LNCaP clone FGC (cell line): ENCODE measurements at places on chromosomes 16 and 17.
A peak's percentile ranks its signal among the peaks of the same experiment; 100 is the strongest.

DNA sequence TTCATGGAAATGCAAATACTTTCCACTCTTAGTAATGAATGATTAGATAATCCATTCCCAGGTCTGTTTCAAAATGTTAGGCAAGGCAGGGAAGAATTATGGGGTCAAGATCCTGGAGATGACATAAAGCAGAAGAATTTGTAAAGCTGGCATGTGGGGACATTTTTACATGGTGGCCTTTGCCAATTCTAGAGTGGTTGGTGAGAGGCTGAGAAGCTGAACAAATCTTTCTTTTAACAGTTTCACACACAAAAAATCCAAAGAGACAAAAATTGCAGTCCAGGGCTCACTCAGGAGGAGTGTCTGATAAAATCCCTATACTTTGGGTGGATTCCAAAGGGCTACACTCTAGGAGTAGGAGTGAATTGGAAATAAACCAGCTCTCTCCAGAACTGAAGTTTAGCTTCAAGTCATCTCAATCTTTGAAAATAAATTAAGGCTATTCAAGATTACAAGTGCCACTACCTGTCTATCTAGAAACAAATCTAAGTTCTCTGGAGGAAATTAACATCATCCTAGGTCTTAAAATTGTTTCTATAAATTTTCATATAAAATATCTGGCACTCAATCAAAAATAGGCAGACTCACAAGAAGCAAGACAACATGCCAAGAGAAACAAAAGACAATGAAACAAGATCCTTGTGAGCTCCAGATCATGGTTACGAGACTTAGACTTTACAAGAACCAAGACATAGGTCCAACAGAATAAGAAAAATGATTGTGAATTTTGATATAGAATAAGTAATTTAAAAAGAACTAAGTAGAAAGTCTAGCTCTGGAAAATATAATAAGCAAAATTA lies 113.0 kb upstream of the AXIN2 start:
- DNase-seq, result peak; percentile 78

GRCh38 chr17:82874011-82874835 lies 34.4 kb upstream of the ZNF750 start:
- peak; percentile 50 for DNase-seq

GRCh38 chr17:56881685-56882295 lies 32.1 kb downstream of the TRIM25 start:
- no peak for DNase-seq

DNA sequence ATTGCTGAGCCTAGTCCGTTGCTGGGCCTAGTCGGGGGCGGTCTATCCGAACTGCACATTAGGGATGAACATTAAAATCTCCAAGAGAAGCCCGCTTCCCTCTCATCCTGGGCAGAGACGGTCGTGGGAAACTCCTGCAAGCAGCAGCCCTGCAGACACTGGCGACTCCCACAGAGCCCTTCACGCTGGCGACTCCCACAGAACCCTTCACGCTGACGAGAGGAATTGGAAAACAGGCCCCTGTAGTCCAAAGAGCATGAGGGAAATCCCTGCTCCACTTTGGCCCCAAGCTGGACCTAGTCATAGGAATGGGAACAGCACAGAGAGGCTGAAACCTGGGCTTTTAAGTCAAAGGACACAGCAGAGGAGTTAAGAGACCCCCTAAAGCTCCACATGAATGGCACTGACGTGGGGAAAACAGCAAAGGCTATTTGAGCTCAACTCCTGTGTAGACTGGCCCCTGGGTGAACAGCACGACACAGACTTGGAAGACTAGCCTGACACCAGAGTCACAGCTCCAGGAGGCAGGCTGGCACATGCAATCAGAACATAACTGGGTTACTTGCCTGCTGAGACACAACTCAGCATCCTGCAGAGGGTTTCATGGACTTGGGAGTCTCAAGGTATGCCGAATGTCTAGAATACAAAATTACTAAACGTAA lies 42.2 kb downstream of the WDR45B start:
- DNase-seq, result no peak

DNA sequence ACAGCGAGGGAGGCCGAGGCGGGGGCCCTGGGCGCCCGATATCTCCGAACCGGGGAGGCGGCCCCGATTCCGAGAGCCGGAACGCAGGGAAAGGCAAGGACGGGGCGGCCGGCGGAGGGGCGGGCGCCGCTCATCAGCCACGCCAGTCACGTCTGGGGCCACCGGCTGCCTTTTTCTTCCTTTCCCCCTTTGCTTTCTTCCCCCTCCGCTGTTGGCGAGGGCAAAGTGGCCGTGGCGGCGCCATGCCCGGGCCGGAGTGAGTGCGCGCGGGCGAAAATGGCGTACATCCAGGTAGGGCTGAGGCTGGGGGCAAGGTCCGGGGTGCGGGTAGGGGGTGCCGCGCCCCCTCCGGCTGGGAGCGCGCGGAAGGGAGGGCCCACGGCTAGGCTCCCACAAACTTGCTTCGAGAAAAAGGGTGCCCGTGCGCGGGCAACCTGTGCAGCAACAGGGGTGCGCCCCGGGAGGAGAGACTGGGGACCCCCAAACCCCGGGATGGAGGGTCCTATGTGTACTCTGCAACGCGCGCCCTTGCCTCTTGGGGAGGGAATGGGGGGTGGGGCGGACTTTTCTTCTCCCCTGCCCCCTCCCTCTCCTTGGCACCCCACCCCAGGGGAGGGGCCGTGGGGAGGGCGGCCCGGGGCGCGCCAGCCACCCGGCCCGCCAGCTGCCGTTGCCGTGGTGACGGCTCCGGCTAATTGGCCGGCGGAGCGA lies 486 bp downstream of the SYT17 start:
- DNase-seq, result no peak

DNA sequence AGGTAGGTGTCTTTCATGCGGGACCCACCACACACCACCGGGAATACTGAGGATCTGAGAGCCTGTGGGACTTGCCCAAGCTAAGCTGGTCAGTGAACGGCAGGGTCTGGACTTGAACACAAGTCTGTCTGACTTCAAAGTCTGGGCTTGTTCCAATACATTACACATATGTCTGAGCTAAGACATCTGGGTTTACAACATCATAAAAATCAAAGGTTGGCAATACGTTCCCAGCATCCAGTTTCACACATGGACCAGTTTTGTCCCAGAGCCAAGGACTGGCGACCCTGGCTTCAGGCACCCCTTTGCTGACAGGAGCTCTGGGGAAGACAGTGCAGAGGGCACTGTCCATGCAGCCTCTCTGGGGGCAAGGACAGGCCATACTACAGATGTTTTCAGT lies 27.9 kb upstream of the AXIN2 start:
- peak; percentile 33 for DNase-seq

DNA sequence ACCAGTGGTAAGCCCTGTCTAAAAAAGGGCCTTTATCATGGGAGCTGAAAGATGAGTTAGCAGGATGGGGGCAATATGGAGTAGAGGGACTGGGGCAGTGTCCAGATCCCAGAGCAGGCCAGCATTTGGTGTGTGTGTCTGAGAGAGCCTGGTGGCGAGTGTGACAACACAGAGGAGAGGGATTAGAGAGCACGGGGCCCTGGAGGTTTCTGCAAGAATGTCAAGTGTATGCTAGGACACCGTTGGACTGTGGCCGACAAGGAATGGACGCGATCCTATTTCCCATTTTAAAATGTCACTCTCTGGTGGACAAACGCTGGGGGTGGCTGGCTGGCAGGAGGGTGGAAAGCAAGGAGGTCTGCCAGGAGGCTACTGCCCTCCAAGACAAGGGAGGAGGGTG lies 12.4 kb downstream of the TAC4 start:
- DNase-seq, result no peak

GRCh38 chr16:67169642-67170167 lies 633 bp upstream of the NOL3 start:
- DNase-seq, result no peak

GRCh38 chr17:20045476-20045875 lies 36.3 kb downstream of the SPECC1 start:
- DNase-seq, result no peak

GRCh38 chr17:55518510-55518909 lies 7.3 kb upstream of the SMIM36 start:
- no peak for DNase-seq

DNA sequence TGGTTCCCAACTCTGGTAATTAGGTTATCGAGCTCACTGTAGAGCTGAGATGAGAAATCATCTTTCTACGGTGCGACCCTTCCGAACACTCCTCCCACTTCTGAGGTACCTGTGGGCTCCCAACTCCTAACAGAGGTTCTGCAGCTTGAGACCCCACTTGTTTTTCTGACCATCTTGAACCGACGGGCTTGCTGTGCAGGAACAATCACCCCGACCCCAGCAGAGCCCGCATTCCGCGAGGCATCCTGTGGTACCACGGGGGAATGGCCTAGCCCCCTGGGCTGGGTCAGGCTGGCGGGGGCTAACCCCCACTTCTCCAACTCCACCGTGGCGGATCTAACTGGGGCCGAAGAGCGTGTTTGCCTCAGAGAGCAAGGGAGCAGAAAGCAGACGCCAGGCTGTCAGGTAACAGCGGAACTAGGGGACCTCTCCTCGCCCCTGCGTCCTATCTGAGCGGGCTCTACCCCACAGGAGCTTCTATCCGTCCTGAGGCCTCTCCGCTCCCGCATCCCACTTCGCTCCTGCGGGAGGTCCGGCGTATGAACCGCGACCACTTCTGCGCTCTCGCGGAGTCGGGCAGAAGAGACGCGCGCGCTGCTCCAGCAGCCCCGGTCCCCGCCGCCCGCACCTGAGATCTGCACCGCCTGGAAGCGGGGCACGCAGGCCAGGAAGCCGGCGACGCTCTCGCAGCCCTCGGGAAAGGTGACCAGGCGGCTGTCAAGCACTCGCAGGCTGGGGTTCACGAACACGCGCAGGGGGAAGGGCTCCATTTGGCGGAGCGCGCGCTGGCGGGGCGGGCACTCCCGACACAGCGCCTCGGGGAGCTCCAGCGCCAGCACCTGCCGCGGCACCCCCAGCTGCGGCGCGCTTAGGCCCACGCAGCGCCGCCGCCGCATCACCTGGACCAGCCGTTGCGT lies 761 bp downstream of the PDF start:
- no peak for DNase-seq

DNA sequence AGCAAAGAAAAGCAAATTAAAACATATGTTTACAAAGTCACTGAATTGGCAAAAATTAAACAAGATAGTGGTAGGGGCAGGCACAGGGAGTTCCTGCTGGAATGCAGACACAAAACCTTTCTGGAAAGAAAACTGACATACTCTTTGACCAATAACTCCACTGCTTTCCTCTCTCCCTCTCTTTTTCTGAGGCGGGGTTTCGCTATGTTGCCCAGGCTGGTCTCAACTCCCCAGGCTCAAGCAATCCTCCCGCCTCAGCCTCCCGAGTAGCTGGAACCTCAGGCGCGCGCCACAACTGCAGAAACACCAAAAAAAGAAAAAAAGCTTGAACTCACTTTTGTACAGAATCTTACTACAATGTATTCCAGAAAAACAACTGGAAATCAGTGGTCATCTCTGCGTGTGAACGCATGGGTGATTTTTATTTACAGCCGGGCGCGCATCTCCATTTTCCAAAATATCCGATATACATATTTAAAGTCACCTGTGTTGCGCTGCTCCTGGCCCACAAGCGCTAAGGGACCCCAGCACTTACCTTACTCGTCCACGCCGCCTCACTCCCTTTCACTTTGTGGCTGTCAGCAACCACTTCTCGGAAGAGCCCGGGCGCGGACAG lies 480 bp downstream of the TXNL4B start:
- DNase-seq, result no peak

DNA sequence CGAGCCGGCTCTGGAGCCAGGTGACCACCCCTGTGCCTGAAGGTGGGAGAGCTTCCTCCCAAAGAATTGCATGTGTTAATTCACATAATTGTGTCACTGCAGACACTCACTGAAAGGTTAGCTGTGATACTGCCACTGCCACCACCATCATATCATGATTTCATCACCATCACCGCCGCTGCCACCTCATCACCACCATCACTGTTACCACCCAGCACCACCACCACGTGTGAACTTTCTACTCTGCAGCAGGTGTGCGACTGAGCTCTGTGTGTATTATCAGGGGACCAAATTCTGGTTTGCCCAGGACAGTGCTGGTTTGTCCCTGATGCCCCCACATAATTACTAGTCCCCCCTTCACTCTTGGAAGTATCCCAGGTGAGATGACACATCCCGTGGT lies 15.2 kb downstream of the BCAR1 start:
- no peak for DNase-seq

DNA sequence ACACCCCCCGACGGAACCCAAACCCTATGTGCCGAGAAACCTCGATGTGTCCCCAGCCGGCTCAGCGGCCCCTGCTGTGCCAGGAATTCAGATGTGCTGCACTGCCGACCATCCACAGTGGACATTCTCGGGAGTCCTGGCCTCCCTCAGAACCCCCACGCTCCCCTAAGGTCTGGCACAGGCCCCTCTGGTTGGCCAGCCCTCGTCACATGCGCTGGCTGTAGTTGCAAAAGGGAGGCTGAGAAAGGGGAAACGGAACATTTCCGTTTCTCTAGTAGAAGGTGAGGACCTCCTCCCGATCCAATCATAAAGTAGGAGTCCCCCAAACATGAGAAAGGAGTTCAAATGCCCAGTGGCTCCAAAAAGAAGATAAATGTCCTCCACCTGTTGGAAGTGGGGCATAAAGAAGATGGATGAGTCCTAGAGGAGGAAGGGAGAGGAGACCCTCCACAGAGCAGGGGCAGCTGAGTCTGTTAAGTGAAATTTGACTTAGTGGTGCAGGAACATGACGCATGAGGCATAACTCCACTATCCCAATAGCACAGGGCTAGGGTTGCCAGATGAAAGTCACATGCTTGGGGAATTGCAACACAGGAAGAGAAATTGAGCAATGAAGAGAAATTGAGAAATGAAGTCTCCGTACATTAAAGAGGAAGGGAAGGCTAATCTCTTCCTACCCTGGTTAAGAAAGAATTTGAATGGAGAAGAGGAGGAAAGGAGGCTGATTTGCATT lies 49.3 kb upstream of the WSB1 start:
- DNase-seq, result no peak

- DNase-seq, result no peak
These were observed 17.1 kb downstream of the MYLK3 start for GRCh38 chr16:46730801-46731690.

- DNase-seq, result no peak
These were observed 7.3 kb upstream of the SMG1 start for GRCh38 chr16:18933501-18933900.

DNA sequence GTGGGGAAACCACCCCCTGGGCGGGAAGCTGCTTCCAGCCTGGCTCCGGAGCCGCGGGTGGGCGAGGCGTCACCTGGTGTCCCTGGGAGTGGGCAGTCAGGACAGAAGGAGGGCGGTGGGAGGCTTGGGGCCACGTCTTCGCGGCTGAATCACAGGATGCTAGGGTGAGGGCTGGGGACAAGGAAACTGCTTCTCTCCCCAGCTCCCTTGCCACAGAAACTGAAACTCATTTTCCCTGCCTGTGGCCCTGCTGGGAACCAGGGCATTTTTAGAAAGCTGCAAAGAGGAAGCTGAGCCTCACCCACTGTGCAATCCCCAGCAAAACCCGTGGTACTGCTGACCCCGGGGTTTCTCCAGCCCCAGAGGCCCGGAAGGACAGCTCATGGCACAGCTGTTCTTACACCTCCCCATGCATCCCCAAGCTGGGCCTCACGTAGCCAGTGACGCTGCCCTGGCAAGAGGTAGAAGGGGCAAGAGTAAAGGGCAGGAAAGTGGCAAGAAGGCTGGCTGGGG lies 8.2 kb downstream of the RHBDF2 start:
- no peak for DNase-seq

GRCh38 chr17:81898029-81898866 lies 3.8 kb upstream of the NPB start:
- no peak for DNase-seq
